Astrocyte of the hippocampus (primary cell): ENCODE measurements at places on chromosomes 16 and 17.

DNA sequence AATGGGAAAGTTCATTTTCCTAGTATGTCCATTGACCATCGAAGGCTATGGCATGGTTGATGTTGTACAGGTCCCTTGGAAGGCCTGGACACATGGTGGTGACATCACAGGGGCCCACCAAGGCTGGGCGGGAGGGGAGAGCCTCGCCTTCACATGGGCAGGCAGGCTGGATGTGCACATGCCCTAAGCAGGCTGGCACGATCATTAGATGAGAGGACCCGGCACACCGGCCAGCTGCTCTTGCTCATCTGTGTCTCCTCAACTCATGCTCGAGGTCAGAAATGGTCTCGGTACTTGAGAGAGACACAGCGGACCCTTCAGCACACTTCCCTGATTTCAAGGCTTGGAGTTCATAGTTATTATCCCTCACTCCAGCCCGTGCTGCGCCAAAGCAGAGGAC, 416.9 kb upstream of the ZFHX3 start:
- DNase-seq: no peak

DNA sequence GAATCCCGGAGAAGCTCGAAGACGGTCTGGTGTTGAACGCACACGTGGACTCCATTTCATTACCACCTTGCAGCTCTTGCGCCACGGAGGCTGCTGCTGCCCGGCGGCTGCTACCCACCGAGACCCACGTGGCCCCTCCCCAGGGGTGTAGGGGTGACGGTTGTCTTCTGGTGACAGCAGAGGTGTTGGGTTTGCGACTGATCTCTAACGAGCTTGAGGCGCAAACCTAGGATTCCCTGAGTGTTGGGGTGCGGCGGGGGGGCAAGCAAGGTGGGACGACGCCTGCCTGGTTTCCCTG, 1.7 kb upstream of the CBX4 start:
- DNase-seq: no peak

DNA sequence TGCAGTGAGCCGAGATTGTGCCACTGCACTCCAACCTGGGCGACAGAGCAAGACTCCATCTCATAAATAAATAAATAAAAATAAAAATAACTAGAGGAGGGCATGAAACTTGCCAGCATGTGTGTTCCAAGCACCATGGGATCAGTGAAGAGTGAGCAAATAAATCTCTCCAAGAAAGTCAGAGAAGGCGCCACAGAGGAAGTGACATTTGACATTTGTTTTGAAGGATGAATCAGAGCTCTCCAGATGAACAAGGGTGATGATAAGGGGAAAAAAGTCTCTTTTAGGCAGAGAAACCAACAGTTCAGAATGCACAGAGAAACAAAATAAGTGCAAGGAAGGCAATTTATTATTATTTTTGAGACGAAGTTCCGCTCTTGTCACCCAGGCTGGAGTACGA, 50.3 kb downstream of the IST1 start:
- DNase-seq: no peak

GRCh38 chr16:13999071-13999894, 71.8 kb upstream of the MRTFB start:
- DNase-seq: no peak

DNA sequence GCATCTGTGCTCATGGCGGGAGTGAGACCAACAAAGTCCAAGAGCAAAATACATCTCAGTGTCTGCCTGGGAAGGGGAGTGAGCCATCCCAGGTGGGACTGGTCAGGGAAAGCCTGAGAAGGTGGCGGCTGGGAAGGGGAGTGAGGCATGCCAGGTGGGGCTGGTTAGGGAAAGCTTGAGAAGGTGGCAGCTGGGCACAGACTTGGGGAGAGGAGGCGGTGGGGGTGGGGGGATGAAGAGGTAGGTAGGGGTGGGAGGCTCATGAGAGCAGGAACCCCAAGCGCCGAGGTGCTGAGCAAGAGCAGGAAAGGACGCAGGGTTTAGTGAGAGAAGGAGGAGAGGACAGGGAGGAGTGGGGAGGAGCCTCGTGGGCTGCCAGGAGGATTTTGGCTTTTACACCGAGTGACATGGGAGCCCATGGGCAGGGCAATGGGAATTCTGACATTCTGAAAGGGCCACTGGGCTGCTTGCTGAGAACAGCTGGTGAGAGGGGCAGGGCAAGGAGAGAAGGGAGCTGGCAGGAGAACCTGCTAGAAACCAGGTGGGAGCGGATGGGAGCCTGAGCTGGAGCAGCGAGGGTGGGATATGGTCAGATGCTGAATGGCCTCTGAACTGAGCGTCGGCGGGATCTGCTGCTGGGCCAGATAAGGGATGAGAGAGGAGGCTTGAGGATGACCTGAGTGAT, 256.1 kb upstream of the RPL38 start:
- DNase-seq: no peak

DNA sequence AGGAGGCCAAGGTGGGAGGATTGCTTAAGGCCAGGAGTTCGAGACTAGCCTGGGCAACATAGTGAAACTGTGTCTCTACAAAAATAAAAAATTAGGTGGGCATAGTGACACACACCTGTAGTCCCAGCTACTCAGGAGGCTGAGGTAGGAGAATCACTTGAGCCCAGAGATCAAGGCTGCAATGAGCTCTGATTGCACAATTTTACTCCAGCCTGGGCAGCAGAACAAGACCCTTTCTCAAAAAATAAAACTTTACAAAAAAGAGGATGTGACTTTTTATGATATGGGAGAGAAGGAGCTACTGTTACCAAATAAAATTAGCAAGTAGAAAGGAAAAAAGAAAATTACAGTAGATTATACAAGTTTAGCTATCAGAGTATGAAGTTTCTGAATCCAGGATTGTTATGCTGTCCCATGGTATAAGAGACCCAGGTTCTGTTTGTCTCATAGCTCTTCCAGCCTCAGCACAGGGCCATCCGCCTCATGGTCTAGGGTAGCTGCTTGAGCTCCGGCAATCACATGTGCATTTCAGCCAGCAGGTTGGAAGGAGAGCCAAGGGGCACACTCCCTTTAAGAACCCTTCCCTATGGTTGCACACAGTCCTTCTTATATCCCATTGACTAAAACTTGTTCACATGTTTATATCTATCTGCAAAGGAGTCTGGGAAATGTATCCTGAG, 13.5 kb downstream of the EEF2K start:
- DNase-seq: no peak

GRCh38 chr17:36188891-36189306, 7.7 kb downstream of the CCL3L1 start:
- DNase-seq: no peak

DNA sequence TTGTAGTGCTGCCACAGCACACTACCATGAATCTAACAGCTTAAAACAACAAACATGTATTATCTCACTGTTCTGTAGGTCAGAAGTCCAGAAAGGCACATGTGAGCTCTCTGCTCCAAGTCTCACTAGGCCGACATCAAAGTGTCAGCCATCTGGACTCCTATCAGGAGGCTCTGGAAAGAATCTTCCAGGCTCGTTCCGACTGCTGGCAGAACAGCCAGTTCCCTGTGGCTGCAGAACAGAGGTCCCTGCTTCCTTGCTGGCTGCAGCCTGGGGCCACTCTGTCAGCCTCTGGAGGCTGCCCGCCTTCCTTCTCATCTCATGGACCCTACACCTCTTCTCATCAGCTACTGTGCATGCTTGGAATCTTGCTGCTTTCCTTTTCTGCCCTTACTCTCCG, 168.9 kb downstream of the CBLN1 start:
- no peak for DNase-seq

DNA sequence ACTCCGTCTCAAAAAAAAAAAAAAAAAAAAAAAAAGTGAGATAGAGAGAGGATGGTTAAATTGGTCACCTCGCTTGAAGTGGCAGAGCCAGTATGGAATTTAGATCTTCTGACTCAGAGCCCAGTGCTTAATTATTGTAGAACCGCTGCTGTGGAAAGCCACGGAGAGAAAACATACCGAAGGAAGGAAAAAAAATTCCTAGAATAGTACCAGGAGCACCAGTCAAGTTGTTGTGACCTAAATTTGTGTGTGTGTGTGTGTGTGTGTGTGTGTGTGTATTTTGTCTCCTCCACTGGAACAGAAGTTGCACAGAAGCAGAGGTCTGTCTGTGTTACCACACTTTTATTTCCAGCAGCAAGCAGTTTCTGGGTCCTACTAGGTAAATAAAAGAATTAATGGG, 10.6 kb upstream of the NUP85 start:
- peak; percentile 87 for DNase-seq

- DNase-seq: no peak
Observed at GRCh38 chr16:48838349-48838748, 228.4 kb upstream of the N4BP1 start.

DNA sequence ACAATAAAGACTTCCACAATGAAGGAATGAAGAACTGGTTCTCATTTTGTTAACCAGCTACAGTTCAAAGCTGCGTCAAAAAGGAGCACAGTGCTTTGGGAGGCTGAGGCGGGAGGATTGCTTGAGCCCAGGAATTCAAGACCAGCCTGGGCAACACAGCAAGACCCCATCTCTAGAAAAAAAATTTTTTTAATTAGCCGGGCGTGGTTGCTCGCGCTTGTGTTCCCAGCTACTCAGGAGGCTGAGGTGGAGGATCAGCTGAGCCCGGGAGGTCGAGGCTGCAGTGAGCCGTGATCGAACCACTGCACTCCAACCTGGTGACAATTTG, 764 bp upstream of the SLC6A4 start:
- no peak for DNase-seq

GRCh38 chr17:76079956-76080767, 1.2 kb downstream of the ZACN start:
- DNase-seq: no peak

DNA sequence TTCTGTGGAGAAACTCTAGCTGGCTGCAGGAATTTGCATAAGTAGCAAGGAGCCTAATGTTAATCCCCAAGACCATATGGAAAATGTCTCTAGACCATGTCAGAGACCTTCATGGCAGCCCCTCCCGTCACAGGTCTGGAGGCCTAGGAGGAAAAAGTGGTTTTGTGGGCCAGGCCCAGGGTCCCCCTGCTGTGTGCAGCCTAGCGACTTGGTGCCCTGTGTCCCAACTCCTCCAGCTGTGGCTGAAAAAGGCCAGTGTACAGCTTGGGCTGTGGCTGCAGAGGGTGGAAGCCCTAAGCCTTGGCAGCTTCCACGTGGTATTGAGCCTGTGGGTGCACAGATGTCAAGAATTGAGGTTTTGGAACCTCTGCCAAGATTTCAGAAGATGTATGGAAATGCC, 306.9 kb upstream of the CA10 start:
- DNase-seq: no peak

DNA sequence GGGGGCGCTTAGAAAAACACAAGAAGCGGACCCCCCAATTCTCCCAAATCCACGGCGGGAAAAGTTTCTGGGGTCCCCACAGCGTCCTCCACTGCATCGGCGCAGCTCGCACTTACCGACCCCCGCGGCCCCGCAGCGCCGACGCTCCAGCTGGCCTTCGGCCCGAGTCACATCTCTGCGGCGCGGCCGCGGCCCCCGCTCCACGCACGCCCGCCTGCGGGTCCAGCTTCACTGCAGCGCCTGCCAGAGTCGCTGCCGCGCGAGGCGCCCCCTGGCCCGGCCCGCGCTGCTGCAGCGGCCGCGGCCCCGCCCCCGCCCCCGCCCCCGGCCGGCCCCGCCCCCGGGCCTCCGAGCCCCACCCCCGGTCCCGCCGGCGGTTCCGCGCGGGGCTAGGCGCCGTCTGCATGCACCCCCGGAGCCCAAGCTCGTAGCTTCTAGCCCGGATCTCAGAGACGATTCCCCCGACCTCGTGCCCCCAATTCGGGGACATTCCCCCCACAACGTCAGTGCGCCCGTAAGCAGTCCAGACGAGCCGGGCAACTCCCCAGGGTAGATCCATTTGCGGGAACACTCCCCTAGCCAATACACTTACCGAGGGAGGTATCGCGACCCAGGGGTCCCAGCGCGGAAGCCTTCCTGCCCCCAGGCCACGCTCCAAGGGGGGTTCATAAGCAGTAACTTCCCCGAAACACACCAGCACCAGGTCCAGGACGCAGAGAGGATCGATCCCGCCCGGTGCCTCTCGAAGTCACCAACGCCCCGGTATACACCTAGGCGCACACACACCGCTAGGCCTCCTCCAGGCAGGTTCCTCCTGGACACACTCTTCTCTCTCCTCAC, at the start of gene GPRC5B:
TSS of gene GPRC5B (minus strand) at position 238 of the 840 bp plus-strand sequence. CDS start 12,003 bp downstream, outside the sequence.
- peak; percentile 80 for DNase-seq

DNA sequence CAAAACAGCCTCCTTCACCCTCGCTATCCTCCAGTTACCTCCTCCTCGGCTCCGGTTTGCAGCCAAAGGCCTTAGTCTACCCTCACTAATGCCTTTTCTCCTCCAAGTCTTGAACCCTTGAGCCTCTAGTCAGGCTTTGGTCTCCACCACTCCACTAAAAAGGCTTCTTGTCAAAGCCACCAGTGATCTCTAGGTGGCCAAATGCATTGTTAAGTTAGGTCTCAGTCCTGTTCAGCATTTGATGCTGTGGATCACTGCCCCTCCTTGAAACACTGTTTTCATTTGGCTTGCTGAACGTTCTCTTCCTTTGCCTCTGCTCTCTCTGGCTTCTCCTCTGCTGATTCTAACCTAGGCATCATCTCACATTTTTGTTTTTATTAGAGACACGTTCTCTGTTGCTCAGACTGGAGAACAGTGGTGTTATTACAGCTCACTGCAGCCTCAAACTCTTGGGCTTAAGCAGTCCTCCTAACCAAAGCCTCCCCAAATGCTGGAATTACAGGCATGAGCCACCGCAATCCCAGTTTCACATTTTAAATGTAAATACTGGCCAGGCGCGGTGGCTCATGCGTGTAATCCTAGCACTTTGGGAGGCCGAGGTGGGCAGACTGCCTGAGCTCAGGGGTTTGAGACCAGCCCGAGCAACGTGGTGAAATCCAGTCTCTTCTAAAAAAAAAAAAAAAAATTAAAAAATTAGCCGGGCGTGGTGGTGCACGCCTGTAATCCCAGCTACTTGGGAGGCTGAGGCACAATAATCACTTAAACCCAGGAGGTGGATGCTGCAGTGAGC, 1.1 kb downstream of the SGF29 start:
- DNase-seq: no peak

DNA sequence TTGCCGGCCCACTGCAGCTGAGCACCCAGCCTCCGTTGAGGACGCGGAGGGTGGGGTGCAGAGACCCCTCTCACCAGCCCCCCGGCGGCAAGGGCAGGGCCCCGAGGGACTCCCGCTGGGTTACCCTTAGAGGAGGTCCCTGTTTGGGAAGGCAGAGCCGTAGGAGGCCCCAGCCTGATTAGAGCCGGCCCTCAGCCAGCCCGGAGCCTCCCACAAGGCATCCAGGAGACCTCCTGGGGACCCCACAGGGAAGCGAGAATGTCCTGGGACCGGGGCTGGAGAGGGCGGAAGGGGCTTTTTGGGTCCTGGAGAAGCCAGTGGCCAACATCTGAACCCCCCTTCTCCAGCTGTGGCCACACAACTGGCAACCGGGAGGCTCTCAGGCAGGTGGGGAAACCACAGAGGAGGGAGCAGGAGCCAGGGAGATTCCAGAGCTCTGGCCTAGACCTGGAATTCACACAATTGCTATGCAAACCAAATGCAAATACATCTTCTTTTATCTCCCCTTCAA, 21.7 kb upstream of the SP6 start:
- DNase-seq: peak; percentile 70

DNA sequence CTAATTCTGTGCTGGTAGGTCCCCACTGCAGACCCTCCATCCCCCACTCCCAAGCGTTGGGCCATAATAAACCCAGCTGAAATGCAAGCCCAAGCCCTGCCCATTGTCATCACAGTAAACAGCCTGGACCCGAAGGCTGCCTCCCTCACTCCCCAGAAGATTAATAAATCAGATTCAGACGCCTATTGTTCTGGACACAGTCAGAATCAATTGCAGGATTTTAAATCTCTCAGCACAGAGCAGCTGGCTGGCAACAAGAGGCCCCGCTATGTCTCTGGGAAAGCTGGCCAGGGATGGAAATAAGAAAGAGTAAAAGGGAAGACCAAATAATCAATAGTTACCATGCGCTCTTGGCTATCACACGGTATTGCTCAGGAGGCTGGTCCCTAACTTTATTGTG, 93.9 kb downstream of the C17orf67 start:
- no peak for DNase-seq

- DNase-seq: peak; percentile 1
Observed at GRCh38 chr17:61619493-61619892, 28.5 kb upstream of the NACA2 start.
